Endothelial cell (in vitro differentiated cells): ENCODE measurements at places on chromosomes 3 and 15. TPM values are rescaled to one million over a fixed set of nuclear protein-coding genes. Genes with fewer than 3 reads are reported as not detected.

- peaks cover 12% of the 10 kb centered on the region for H3K27me3 ChIP-seq
- H3K27ac ChIP-seq: no peak overlapping the region
- no peak for DNase-seq
- no peak overlapping the region for H3K4me3 ChIP-seq
- H3K36me3 ChIP-seq: no peaks in the 10 kb centered on the region
Observed at GRCh38 chr3:52005571-52005986, 9.9 kb upstream of the RPL29 start.

DNA sequence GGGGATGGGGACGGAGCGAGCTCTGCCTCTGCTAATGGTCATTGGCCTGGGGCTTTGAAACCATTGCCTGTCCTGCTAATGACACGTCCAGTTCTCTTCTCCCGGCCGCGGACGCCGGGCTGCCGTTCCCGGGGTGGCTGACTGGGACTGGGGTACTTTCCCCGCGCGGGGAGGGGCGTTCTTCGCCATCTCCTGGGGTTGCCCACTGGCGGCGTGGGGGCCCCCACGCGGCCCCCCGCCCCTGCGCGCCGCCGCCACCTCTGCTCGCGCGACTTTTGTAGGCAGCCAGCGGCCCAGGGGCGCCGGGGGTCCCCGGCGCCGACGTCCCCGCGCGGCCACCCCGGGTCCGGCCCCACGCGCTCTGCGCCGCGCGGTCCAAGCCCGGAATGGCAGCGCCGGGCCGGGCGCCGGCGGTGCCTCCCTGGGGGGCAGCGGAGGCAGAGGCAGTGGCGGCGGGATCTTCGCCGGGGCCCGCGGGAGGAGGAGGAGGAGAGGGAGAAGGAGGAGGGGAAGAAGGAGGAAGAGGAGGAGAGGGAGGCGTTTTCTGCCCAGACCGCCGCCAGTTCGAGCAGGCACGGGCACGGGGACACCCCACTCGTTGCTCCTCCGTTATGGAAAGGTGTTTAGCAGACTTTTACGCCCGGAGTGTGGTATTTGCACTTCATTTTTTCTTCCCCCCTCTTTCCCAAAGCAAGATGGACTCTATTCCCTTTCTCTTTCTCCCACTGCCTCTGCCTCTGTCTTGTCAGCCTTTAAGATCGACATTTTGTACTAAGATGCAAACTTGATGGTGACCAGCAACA is 2.3 kb downstream of the BBX start:
- H3K4me1 ChIP-seq: peaks cover 15% of the 10 kb centered on the region
- peak overlapping the region; percentile 99 for H3K4me3 ChIP-seq
- H3K36me3 ChIP-seq: peaks cover 11% of the 10 kb centered on the region
- H3K27ac ChIP-seq: peak overlapping the region; percentile 76
- peak; percentile 55 for DNase-seq

- no peak overlapping the region for H3K27ac ChIP-seq
- H3K27me3 ChIP-seq: no peaks in the 10 kb centered on the region
- no peak overlapping the region for H3K4me3 ChIP-seq
- no peak for DNase-seq
Observed at GRCh38 chr15:49748791-49749190, 127.9 kb downstream of the DTWD1 start.

GRCh38 chr3:170863816-170864215 is 6.2 kb downstream of the RPL22L1 start:
- no peak for DNase-seq
- no peak overlapping the region for H3K27ac ChIP-seq
- no peaks in the 10 kb centered on the region for H3K27me3 ChIP-seq
- H3K36me3 ChIP-seq: peaks cover 15% of the 10 kb centered on the region
- H3K4me1 ChIP-seq: peaks cover 9% of the 10 kb centered on the region
- H3K4me3 ChIP-seq: no peak overlapping the region

- peaks cover 9% of the 10 kb centered on the region for H3K4me1 ChIP-seq
- no peak overlapping the region for H3K4me3 ChIP-seq
- H3K27ac ChIP-seq: no peak overlapping the region
Observed at GRCh38 chr3:10007126-10007782, 19.0 kb upstream of the FANCD2 start.

DNA sequence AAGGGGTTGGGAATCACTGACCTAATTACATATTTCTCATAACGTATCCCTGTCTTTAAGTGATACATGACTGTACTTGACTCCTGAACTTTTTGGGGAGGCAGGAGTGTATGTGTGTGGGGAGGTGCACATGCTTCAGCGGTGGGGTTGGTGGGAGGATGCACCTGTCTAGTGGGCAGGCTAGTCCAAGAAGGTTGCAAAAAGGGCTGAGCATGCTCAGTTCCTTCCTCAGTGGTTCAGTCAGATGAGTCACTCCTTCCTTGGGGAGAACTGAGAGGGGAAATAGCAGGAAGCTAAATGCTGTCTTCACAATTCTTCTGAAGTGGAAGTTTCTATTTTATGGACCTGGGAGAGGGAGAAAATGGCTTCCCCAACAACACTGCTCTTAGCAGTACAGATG is 24.6 kb upstream of the AP4E1 start:
- H3K4me1 ChIP-seq: peaks cover 2% of the 10 kb centered on the region
- no peak overlapping the region for H3K4me3 ChIP-seq
- H3K36me3 ChIP-seq: no peaks in the 10 kb centered on the region
- no peaks in the 10 kb centered on the region for H3K27me3 ChIP-seq
- DNase-seq: no peak

GOLGA8R gene
- 0.92 TPM for total RNA-seq

CYP1A1 gene
- total RNA-seq: 7.0 TPM
